Epithelial cell of prostate (primary cell): ENCODE measurements at places on chromosomes 5 and 9.

GRCh38 chr5:133742431-133742988, 130.2 kb upstream of the FSTL4 start:
- DNase-seq = no peak

DNA sequence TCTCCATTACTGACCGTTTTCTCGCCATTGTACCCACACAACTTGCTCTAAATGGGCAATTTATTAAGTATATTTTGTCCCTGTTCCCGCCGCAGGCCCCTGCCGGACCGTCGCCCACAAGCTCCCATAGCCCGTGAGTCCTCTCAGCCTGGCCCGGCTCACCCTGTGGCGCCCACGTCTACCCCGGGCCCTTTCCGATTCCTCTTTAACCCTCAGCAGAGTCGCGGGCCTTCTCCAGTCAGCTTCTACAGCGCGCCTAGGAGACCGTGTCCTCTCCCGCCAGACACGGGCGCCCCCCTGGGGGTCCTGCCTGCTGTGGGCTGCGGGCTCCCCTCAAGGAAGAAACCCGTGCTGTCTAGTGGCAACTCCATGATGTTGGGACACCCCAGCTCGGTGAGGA, 57.8 kb upstream of the SPATA31E1 start:
- DNase-seq = no peak

GRCh38 chr9:95004411-95005277, 278.1 kb downstream of the AOPEP start:
- DNase-seq = no peak

- DNase-seq = no peak
Observed at GRCh38 chr9:106324053-106324585, 538.8 kb upstream of the ZNF462 start.
